Endothelial cell of umbilical vein (primary cell): ENCODE measurements at places on chromosomes 1 and 21. TPM values are rescaled to one million over a fixed set of nuclear protein-coding genes. Genes with fewer than 3 reads are reported as not detected.

ERVH48-1 gene
- not detected in 2 replicates for total RNA-seq

ACOT11 gene
- 5.4 and 5.7 TPM in 2 replicates for total RNA-seq

- DNase-seq: no peak
Measured at GRCh38 chr1:64472805-64473204, 2.9 kb downstream of the CACHD1 start.

DNA sequence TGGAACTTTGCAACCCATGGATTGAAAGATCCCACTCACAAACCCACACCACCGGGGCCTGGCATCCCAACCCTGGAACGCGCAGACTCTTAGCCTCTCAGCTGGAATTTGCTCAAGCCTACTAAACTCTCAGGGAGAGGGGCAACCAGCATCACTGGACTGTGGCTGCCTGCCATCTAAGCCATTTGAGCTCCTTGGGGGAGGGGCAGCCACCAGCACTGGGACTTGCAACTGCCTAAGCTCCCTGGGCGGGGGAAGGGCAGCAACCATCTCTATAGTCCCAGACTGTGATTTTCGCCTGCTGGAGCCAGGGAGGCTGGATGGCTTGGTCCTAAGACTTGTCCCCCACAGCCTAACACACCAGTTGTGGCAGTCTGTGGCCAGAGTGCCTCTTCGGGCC, 122.3 kb downstream of the SNX7 start:
- no peak for DNase-seq

DNA sequence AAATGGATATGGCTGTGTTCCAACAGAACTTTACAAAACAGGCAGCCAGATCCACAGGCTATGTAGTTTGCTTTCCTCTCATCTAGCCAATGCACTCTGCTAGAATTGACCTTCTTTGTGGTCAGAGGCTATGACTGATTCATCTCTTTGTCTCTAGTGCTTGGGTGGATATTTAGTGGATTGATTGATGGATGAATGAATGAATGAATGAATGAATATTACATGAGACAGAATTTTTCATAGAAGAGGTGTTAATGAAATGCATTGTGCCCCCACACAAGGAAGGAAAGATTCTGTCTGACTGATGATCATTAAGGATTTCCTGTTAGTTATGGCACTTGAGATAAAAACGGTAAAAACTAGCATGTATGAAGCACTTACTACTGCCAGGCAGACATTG, 50.5 kb upstream of the ZYG11A start:
- peak; percentile 82 for DNase-seq

- DNase-seq: no peak
Measured at GRCh38 chr1:232260861-232261260, 369.1 kb downstream of the SIPA1L2 start.

DNA sequence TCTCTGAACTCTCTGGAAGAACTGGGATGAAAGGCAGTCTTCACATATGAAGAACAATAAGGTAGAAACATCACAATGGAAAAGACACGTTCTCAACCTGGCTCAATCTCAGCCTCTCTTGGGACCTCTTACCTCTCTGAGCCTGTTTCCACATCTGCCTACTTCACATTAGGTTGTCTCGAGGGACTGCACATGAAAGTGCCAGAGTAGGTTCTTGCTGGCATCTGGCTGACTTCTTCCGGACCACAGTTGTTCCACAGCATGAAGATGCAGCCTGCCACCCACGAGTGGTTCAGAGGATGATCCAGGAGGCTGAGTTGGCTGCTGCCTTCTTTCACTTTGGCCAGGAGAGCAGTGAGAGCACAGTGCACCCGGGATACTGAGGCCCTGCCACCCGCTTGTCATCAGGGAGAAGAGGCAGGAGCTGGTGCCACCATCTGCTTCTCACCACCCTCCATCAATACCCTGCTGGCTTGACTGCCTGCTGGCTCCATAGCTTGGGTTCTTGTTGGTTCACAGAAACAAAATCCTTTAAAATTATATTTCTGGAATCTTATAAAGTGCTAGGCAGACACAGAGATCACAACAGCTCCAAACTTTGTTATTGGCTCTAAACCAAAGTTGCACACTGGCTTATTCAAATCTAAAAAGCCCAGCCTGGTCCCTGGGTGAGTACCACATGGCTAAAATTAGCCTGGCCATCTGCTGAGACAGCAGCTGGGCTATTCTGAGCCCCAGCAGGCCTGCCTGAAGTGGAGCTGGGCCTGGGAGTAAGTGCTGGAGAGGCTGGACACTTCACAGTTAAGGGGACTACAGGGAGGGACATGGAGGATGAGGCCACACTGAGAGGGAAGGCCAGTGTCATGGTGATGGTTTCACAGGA, 46.9 kb upstream of the LIN9 start:
- DNase-seq: no peak

SLC25A24 gene
- total RNA-seq: 44.5 and 45.8 TPM in 2 replicates

GRCh38 chr1:19113697-19114092, 96.4 kb downstream of the UBR4 start:
- DNase-seq: peak; percentile 34

DNA sequence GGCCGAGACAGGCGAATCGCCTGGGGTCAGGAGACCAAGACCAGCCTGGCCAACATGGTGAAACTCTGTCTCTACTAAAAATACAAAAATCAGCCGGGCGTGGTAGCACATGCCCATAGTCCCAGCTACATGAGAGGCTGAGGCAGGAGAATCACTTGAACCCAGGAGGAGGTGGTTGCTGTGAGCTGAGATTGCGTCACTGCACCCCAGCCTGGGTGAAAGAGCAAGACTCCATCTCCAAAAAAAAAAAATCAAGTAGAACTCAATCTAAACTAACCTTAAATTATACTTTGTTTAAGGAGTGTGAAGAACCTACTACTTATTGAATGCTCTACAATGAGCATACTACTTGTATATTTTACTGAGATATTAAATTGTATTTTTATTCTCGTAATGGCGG, 30.5 kb upstream of the RNF186 start:
- DNase-seq: no peak

DNA sequence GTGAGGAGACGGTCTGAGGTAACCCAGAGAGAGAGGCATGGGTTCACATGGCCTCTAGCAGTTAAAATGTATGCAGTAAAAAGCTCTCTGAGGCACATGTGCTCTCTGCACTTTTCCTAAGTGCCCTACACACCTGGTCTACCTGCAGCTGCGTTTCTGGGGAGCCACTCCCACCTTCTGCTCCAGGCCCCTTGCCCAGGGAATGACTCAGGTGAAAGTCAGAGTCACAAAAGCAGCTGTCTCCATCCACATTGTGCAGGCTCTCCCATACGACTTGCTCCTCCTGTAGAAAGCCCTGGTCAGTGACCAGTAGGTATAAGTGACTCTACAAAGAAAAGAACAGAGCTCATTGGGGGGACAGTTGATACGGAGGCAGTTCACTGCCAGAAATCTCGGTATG, 8.8 kb downstream of the MINDY1 start:
- DNase-seq: no peak

- peak; percentile 77 for DNase-seq
Measured at GRCh38 chr1:231139125-231139649, 22.7 kb upstream of the TRIM67 start.

PIK3R3 gene
- 14.3 and 14.6 TPM in 2 replicates for total RNA-seq

DNA sequence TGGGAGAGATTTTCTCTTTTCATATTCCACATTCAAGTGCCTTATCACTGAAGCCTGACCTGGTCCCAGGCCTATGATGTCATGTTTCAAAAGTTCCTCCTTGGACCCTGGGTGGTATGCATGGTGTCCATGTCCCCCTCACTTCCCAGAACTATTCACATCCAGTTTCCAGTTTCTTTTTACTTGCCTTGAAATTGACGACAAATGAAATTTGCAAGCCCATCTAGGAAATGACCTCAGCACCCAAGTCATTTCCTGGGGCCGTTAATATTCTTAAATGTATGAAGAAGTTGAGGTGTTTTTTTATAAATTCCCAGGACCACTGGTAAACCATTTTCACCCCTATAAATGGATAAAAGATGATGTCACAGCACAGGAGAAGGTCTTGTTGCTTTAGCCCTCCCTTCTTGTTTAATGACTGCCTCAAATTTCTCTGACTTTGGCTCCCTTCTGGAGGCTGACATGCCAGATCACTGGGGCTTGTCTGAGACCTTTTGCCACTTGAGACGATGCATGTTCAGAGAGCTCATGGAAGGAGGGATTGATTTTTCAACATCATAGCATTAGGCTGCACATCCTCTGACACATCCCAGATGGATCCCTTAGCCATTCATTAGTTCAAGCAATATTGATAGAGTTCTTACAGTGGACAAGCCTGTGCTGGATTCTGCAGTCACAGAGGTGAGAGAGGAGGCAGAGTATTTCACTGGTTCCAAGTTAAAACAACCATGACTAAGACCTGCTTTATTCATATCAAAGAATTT, 221.3 kb downstream of the PLPP3 start:
- DNase-seq: peak; percentile 58

DNA sequence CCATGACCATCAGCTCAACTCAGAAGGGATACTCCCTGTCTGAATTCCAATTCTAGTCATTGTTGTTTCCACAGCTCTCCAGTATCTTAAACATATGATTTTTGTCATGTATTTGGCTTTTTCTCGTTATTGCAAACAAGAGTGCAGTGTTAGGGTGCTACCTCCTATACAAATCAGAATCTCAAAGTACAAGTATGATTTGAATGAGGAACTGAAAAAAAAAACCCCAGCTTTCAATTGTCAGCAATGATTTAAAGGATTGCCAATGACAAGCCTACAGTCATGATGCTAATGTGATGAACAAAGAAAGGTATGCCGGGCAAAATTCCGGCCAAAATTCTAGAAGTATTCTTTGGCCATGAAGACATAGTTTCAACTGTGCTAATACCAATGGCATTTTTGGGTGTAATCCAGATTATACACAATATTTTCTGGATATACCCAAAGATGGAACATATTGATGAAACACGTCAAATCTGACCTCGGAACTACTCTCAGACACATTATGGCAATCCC, 14.9 kb downstream of the TMEM35B start:
- no peak for DNase-seq

CELA3B gene
- total RNA-seq: 0.48 TPM in 1 of 2 replicates, not detected in the other
